ENCODE measurements at places on chromosomes 6 and 20.
A peak's percentile ranks its signal among the peaks of the same experiment; 100 is the strongest.

GRCh38 chr6:3962291-3963280 is 113.4 kb downstream of the FAM50B start:
- no peak for DNase-seq

DNA sequence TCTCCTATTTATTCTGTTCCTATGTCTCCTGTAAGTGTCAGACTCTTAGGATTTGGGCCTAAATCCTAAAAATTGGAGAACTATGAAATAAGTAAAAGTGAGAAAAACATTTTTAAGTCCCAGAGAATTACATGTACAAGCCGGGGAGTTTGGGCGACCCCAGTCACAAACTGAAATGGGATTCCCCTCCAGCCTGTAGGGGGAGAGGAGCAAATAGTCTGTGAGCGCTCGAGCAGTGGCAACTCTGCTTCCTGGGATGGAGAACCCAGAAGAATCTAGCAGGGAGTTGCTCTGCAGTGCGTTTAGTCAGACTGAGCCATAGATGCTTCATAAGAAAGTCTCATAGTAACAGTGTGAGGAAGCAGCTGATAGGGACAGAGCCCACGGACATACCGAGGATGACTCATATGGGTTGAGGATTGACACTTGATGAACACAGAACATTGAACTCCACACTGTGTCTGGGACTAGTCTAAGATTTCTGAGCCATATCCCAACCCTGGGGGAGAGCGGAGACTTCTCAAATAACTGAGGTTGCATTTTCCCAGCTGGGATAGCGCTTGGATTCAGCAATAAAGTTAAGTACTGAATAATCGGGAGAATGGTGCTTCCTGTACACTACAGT is 437.2 kb downstream of the BCKDHB start:
- no peak for DNase-seq

GRCh38 chr20:45429618-45430017 is 13.7 kb downstream of the PIGT start:
- DNase-seq: no peak

DNA sequence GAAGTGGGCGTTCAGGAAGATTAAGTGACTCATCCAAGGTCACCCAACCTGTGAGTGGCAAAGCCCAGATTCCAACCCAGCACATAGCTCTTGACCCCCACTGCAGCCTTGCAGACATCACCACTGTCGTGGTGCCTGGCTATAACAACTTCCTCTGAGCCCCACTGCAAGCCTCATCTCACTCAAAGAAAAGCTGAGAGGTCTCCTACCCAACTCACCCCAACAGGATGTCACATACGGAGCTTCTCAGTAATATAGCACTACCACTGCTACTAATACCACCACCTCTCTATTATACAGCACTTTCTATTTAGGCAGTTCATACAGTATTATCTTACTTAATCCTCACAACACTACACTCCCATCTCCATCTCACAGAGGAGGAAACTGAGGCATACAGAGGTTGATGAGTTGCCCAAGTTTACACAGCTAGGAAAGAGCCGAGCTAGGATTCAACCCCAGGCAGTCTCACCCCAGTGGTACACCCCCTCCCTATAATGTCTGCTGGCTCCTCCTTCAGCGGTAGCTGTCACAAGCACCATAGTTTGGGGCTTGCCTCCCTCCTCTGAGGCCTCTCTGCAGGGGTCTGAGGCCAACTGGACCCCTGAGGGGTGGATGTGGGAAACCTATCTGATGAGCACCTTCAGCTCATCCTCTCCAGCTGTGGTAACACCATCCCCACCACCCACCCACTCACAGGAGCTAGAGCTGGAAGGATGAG is 19.5 kb downstream of the TFEB start:
- DNase-seq: no peak

DNA sequence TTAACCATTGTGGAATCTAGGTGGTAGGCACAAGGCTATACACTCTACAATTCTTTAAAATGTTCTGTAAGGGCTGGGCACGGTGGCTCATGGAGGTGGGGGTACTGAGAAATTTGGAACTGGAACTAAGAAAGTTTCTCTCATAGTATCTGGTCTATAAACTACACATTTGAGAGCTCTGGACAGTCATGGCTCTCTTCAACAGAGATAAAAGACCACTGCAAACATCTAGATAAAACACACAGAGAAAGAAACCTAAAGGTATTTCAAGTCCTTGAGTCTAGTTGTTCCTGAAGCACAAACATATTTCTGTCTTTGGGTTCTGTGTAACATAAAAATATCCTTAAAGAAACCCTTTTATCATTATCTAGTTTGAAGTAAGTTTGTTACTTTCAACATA is 35.2 kb downstream of the ILRUN start:
- no peak for DNase-seq

DNA sequence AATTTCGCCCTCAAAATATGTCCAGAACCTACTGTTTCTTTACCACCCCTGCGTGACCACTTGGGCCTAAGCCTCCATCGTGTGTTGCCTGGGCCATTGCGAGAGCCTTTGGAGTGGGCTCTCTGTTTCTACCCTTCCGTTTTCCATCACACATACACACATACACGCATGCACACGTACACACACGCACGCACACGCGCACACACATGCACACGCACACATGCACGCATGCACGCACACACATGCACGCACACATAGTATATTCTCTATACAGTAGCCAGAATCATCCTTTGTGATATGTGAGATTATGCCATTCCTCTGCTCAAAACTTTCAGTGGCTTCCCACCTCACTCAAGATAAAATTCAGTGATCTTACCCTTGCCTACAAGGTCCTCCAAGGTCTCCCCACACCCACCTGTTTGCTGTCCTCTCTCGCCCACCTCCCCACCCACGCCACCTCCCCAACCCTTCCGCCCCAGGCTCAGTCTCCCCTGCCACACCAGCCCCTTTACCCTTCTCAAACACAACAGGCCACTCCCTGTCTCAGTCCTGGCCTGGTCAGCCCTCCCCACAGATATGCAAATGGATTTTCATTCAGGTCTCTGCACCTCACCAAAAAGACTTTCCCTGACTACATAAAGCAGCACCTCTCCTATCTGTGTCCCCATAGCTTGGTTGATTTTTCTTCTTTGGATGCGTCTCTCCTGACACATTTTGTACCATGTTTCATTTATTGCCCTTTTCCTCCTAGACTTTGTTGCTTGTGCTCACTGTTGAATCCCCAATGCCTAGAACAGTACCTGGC is 559.6 kb downstream of the CD83 start:
- DNase-seq: no peak

- DNase-seq: no peak
Measured at GRCh38 chr20:56925082-56925830, 296.1 kb downstream of the TFAP2C start.

- DNase-seq: no peak
Measured at GRCh38 chr6:157715728-157716164, 107.3 kb upstream of the SNX9 start.

GRCh38 chr6:159826968-159827647 is 27.0 kb downstream of the PNLDC1 start:
- DNase-seq: no peak

GRCh38 chr6:72861935-72862432 is 240.1 kb downstream of the KCNQ5 start:
- DNase-seq: peak; percentile 40

GRCh38 chr6:148649454-148649963 is 97.3 kb upstream of the UST start:
- no peak for DNase-seq

DNA sequence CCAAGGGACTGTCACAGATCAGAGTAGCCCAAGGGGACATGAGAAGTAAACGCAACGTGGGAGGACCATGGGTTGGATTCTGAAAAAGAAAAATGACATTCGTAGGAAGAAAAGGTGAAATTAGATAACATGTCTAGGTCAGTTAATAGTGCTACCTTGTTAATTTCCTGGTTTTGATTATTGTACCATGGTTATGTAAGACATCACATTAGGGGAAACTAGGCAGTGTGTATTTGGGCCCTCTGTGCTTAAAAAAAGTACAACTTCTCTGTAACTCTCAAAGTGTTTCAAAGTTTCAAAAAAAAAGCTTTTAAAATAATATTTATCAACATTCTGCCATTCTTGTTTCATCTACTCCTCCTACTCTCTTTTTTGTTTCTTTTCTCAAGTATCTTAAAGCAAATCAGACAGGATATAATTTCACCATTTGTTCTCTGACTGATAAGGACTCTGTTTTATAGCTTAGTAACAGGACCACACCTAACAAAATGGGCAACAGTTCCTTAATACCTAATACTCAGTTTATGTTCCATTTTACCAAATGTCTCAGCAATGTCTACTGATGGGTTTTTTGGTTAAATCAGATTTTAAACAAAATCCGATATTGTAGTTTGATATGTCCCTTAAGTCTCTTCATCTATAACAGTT is 97.1 kb upstream of the PLCB4 start:
- no peak for DNase-seq

DNA sequence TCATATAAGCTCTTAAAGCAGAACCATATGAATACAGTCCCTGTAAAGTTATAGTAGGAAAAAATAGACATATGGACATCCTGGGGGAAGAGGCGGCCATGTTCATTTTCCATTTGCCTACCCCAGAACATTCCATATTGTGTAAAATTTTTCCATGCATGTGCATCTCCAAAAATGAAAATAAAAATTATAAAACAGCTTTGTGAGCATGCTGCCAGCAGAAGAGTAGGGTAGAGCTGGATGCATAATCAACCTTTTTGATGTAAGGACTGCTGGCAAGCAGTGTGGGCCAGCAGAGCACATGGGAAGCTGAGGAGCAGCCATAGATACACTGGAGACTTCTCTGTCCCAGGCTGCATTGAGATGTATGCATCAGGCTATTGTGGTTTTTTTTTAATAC is 271.0 kb downstream of the KCNQ5 start:
- no peak for DNase-seq

- no peak for DNase-seq
Measured at GRCh38 chr20:14817101-14817500, 479.7 kb upstream of the FLRT3 start.

- DNase-seq: no peak
Measured at GRCh38 chr20:52425701-52426100, 234.1 kb upstream of the ZFP64 start.

GRCh38 chr6:99550046-99550748 is 18.3 kb downstream of the CCNC start:
- no peak for DNase-seq

DNA sequence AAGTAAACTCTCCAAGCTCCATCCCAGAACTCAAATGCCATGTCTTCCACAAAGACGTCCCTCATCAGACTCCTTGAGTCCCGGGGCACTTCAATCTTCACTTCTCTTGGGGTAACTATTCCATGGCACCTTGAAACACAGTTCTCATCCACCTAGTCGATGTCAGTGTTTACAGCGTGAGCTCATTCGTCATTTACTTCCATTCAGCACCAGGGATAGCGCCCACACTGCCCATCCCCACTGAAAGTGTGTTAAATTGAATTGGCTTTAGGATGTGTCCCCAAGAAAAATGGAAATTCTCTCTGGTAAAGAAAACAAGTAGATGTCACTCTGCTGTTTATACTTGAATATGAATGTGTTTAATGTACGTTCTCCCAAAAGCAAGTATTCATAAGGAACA is 31.3 kb downstream of the KCNK15 start:
- no peak for DNase-seq

GRCh38 chr6:15401769-15402250 is 155.9 kb downstream of the JARID2 start:
- no peak for DNase-seq

DNA sequence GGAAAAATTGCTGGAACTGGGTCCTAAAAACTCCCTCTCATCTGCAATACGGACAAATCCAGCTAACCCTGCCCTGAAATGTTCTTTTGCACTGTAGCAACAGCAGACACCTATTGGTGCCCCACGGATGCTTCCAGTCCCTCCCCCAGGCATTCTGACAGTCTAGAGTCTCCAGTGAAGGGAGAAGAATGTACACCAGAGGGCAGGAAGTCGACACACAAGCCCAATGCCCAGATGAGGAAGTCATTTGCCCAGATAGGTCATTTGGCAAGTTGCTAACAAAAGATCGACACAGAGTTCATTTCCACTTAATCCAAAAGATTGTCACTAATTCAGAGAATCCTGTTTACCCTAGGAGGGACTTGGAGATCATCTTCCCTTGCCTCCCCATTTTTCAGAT is 293.0 kb upstream of the PRDM1 start:
- no peak for DNase-seq

DNA sequence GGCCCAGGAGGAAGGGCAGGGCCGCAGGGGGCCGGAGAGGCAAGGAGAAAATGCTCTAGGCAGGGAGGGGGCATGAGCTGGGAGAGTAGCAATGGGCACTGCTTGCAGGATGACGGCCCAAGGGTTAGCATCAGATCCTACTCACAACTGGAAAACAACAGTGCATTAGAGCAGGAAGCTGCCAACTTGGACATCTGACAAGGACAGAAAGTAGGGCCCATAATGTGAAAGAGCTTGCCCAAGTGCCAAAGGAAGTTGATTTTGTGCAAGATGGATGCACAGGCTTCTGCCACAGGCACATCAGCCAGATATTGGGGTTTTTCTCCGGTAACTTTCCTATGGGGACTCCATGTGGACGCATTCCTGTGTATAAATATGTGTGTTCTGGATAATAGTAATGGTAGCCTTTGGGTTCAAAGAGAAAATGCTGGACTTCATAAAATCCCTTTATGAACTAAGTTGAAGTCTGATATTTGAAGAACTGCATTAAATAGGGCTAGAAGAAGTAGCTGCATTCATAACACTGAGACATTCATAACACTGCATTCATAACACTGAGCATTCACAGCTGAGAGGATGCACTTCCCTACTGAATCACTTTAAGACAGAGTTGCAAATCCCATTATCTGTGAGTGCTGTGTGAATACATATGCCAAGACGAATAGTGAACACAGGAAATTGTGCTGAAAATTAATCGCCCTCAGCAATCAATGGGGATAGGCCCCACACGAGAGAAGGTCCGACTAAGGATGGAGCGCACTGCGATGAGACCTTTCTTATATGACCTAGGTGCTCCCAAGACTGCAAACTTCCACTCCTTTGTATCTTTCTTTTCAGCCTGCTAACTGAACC is 235.6 kb upstream of the PRDM1 start:
- DNase-seq: no peak

GRCh38 chr6:133855991-133856370 is 32.9 kb upstream of the TCF21 start:
- DNase-seq: no peak

DNA sequence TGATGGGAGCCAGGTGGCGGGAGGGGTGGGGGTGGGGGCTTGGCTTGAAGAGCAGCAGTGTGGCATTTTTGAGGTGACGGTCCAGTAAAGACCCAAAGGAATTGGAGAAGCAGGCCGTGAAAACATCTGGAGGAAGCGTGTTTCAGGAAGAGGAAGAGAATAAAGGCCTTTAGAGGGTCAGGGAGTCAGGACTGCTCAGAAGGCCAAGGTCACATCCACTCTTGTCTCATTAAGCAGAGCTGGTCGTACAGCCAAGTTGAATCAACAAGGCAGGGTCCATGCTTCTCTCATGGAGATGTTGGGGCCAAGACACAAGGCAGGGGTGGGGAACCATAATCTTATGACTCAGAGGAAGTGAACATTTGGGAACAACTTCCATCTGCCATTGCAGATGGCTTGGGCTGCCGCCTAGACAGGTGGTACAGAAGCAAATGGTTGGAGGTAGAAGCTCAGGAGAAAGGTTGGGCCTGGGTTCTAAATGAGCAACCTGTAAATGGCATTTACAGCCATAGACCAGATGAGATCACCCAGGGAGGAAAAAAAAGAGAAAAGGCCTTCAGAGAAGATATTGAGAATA is 179.6 kb downstream of the TTLL2 start:
- DNase-seq: no peak

All from SIG-M5 (cell line).